ENCODE measurements at places on chromosomes 6 and 20. TPM values are rescaled to one million over a fixed set of nuclear protein-coding genes. Genes with fewer than 3 reads are reported as not detected.

The SLC22A16 gene
- not detected for total RNA-seq

The DAAM2 gene
- total RNA-seq, result 20.8 TPM

The XKR7 gene
- under 0.01 TPM for total RNA-seq

The SCRT2 gene
- total RNA-seq, result not detected

The RBM24 gene
- not detected for total RNA-seq

The DEFB125 gene
- total RNA-seq, result not detected

The TRIM40 gene
- 14.8 TPM for total RNA-seq

The HTR1B gene
- total RNA-seq, result not detected

The PAX1 gene
- not detected for total RNA-seq

The DACT2 gene
- 2.6 TPM for total RNA-seq

The OR12D3 gene
- total RNA-seq, result not detected

The TRIM10 gene
- total RNA-seq, result 19.8 TPM

GRCh38 chr20:32449890-32450401 is 91.8 kb downstream of the ASXL1 start:
- DNase-seq, result no peak

DNA sequence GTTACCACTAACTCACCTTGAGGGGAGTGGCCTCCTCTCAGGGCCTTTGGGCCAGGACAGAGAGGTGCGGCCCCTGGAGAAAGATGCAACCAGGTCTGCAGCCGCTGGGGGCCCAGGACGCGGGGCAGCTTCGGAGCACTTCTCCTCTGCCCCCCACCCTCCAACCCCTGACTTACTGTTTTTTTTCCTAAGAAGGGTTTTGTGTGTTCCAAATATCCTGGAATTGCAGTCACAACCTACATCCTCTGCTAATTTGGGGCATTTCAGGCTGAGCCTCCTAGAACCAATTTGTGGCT is 1.7 kb downstream of the LINC00237 start:
- no peak for DNase-seq

GRCh38 chr6:37698264-37699137 is 818 bp upstream of the MDGA1 start:
- peak; percentile 33 for DNase-seq

- DNase-seq, result no peak
These were observed 196.4 kb downstream of the UTRN start for GRCh38 chr6:144481527-144481926.

GRCh38 chr20:428658-429200 is 20.6 kb downstream of the RBCK1 start:
- no peak for DNase-seq

DNA sequence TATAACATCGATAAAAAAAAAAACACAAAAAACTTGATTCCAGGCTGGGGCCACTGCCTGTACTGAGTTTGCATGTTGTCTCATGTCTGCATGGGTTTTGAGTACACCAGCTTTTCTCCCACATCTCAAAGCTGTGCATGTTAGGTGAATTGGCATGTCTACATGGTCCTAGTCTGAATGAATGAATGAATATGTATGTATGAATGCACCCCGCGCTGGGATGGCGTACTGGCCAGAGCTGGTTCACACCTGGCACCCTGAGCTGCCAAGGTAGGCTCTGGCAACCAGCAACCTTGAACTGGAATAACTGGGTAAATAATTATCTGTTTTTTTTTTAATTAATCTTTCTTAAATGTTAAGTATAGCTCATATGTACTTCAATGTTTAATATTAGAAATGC is 131.0 kb downstream of the MAN1A1 start:
- no peak for DNase-seq

- no peak for DNase-seq
These were observed 207.4 kb downstream of the MYLK4 start for GRCh38 chr6:2543321-2543720.

DNA sequence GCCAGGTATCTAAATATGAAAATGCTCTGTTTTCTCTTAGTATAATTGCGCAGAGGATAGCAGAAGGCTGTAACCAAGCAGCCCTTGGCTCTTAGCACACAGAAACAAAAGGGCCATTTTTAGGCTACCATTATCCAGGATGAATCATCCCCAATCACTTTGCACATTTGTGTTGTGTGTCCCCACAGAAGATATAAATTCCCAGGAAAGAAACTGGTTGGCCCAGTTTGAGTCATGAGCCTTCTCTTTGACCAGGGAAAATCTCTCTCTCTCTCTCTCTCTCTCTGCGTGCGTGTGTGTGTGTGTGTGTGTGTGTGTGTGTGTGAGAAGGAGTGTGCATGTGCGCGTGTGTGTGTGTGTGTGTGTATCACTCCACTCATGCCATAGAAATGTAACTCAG is 178.5 kb downstream of the FRK start:
- DNase-seq, result no peak

GRCh38 chr6:49668083-49668511 is 31.5 kb upstream of the RHAG start:
- DNase-seq, result no peak

DNA sequence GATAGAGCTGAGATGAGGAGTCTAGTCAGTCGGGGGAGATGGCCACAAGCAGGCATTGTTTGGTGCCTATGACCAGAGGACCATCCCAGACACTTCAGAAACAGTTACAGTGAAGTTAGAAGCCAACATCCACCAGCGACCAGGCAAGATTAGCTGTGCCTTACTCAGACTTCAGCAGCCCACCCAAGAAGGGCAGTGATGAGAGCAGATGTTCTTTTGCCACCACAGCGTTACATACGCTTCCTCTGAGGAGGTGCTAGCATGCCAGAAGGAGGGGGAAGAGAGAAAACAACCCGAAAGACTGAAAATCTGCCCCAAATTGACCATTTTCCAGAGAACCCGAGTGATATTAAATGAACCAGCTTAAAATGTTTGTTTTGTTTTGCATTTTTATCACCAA is 186.8 kb downstream of the PRL start:
- DNase-seq, result no peak

GRCh38 chr20:19045371-19045770 is 167.1 kb upstream of the SLC24A3 start:
- no peak for DNase-seq

- no peak for DNase-seq
These were observed 98.1 kb upstream of the SALL4 start for GRCh38 chr20:51900443-51900842.

DNA sequence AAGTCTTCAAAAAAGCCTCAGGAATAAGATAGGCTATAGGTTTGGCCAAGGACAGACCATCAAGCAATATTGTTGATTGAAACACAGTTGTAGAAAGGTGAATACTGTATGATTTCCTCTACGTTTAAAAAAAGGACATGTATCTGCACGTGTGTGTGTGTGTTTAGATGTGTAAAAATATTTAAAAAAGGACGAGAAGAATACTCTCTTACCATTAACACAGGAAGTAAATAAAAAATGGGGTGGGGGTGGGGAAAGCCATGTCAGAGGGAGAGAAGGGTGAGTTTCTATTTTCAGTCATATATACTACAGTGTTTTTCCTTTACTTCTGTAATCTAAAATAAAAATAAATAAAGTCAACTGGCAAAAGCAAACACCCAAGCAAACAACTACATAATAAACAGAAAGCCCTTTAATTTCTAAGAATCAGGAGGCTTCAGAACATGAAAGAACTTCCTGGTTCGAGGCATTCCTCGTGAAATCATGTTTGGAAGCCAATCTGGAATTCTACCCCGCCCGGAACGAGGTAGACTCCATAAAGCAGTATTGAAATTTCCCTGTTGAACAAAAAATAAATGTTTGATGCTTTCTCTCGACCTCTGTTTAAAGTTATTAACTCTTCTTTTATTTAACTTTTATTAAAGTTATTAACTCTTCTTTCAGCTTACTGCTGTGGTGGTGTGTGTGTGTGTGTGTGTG is 158.1 kb upstream of the ZNF217 start:
- DNase-seq, result no peak

GRCh38 chr6:82739303-82739702 is 326.3 kb downstream of the UBE3D start:
- DNase-seq, result no peak

All from transverse colon (tissue), 4 donors.